ENCODE measurements at places on chromosomes 7 and 10.

DNA sequence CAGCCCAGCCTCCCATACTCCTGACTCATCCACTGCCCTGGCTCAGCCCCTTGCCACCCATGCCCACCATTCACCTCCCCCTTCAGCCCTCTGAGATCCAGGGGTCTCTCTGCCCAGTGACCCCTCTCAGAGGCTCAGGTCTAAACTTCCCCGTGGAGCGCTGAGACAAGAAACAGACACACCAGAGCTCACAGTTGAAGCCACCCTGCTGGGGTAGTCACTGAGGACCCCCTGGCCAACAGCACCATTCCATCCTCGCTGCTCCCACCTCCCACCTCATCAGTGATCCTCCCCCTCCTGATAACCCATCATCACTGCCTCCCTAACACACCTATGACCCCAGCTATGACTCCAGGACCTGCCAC lies 100.7 kb downstream of the GRID1 start:
- DNase-seq, result no peak

DNA sequence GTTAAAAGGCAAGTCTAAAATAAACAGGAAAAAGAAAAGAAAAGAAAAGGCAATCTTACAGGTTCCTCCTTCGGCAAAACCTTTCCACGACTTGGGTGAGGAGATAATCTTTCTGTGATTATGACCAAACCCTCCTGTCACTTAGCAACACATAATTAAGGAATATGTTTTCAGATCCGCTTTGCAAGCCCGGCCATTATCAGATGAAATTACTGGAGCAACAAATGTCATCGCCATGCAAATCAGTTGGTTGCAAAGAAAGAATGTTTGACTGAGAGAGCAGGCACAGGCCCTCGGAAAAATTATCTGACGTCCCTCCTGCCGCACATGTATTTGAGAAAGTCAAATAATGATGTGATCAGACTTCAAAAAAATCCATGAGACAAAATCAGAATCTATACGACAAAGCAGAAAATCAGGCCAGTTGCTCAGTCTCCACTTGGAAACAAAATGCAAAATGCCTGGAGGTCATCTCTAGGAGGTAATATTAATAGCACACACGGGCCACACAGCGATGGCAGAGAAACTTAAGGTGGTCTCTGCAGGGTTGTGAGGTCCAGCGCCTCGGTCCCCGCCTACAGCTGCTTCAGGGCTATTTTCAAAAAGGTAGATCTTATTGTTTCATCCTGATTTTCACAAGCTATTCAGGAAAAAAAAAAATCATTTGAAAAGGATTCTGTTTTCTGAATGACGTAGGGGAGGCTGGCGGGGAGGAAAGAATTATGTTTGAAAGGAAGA lies 82.7 kb downstream of the ZRANB1 start:
- DNase-seq, result no peak

DNA sequence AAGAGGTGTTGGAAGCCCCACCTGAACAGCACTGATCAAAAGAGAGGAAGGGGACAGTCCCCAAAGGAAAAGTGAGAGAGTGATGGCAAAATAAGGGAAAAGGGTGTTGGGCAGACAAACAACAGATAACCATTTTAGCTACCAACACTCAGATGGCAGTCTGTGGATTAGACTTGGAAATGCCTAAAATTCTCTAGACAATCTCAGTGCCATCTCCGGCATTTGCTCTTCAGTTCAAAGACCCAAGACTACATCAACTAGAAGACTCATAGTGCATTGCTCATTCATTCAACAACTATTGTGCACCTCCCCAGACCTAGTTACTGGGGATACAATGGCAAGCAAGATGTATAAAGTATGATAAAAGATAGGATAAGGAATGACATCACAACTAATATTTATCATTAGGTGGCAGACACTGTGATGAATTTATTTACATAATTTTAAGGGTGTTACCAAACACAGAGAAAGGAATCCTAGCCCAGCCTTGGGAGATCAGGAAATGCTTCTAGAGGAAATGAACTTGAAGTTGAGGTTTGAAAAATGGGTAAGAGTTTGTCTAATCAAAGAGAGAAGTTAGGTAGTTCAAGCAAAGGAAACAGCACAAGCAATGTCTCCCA lies 109.3 kb upstream of the ARID5B start:
- DNase-seq, result no peak

DNA sequence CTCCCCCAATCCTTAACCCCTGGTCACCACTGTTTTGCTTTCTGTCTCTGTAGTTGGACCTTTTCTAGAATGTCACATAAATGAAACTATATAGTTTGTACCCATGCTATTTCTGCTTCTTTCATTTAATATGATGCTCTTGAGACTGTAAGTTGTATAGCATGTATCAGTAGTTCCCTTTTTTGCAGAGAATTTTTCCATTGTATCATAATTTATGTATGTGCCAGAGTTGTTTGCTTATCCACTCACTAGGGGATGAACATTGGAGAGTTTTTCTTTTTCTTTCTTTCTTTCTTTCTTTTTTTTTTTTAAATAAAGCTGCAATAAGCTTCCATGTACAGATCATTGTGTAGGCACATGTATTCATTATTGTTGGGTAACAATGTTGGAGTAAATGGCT lies 544.8 kb downstream of the CNTNAP2 start:
- DNase-seq, result no peak

DNA sequence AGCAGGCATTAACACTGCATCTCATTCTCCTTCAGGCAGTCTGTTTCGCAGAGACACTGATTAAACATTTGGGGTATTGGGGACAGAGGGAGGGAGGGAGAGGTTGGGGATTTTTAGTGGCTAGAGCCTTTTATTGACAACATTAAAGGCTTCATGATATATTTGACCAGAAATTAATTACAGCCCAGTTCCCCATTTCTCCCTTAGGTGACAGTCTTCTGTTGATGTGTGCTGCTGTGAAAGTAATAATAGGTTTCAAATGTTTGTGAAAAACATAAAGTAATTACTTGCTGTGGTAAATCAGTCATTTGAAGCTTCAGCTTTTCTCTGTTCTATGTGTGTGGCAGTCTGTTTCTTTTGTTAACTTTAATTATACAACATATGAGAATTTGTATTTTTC lies 105.3 kb upstream of the LRGUK start:
- DNase-seq, result no peak

DNA sequence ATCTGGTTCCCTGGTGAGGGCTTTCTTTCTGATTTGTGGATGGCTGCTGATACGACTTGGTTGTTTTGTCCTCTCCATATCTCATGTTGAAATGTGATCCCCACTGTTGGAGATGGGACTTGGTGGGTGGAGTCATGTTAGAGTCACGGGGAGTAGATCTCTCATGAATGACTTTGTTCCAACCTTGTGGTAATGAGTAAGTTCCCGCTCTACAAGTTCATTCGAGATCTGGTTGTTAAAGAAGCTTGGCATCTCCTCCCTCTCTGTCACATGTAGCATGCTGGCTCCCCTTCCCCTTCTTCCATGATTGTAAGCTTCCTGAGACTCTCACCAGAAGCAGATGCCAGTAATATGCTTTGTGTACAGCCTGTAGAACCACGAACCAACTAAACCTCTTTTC lies 37.1 kb upstream of the NXPH1 start:
- DNase-seq, result no peak

DNA sequence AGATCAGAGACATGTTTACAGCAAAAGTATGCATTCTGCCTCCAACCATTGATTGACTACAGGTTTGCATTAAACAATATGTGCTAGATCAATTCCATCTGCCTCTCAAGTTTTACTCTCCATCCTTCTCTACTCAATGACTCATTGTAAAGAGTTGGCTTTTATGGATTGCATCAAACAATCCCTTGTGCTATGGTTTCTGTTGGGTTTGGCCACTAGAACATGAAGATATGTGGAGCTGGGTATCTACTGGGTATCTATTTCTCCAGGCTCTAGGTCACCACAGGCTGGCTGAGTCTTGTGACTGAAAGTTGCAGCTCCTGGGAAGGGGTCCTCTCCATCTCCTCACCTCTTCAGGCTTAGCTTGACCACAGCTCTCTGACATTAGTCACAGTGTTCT lies 204.7 kb downstream of the DGKI start:
- no peak for DNase-seq

DNA sequence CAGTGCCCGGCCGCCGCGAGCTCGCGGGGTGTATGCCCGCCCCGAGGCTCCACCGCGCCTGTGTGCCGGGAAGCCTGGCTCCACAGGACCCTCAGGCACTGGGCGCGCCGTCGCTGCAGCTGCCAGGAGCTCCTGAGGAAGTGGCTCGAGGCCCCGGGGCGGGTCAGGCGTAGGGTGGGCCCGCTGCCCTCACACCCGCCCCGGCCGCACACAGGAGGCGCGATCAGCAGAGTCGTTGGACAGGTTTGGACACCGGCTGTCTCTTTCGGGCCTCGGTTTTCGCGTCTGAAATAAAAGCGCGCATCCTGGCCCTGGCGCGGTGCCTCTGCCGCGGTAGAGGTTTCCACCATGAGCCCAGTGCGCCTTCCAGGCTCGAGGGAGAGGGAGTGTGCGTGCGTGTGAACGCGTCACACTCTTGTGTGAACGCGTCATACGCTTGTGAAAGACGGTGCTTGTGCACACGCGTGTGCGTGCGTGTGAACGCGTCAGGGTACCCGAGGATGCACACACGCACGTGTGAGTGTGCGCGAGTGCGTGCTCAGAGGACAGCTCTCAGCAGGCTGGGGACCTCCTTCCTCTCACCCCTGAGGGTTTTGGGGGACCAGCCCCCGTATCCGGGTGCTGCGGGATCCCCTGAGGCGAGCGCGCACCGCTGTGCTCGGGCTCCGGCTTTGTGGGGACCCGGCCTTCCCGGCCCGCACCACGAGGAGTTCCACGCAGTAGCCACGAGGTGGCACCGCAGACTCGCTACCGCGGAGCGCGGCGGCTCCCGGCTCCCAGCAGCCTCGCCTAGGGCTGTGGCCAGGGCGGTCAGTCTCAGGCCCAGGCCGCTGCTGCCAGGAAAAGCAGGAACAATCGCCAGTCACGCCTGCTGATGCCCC lies 83.8 kb downstream of the BMS1 start:
- DNase-seq, result peak; percentile 94

DNA sequence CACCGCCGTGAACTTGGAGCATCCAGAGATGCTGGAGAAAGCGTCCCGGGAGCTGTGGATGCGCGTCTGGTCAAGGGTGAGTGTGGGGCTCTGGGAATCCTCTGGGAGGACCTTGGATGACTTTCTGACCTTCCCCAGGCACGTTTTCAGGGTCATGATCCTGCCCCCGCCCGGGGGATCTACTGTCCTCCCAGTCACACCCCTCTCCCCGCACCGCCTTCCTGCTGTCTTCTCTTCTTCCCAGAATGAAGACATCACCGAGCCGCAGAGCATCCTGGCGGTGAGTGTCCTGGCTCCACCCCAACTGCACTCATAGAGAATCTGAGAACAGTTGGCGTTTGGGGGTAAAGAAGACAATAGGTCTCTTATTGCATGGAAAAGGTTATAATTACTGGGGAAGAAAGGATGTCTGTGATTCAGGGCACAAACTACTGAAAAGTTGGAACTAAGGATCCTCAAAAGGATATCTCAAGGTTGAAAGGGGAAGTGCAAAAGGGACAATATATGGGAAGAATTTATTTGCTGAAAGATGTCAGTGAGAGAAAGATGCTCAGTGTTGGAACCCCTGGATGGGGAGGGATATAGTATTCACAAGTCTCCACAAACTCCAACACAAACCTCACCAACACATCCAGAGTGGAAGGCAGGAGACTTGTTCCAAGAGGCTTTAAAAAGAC lies 1.9 kb downstream of the GSTK1 start:
- DNase-seq, result no peak

DNA sequence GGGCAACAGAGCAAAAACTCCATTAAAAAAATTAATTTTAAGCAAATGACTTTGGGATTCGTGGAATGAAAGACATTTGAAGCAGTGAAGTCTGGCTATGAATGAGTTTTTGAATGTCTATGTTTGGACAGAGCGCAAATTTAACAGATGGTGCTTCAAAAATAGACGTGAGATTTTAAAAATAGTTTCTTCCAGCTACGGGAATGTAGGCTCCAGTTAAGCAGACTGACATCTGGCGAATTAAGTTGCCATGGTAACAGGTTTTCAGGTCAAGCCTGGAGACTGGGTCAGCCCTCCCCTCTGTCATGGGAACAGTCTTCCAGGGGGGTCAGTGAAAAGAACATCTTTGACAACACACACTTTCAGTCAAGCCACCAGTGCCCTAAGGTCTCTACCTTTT lies 62.0 kb downstream of the MYOF start:
- DNase-seq, result no peak

DNA sequence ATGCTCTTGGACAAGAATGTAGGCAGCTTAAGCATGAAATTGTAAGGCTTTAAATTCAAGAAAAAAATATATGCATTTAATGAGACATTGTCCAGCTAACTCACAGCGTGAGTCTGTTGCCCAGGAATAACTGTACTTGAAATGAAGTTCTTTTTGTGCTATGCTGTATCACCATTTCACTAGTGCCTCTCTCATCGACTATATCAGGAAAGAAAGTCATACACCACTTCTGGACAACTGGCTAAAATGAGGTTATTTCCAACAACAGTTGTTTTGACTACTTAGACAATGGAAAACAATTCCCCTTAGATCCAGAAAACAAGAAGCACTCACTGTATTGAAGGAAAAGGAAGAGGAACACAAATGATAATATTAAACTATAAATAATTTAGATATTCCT lies 251.8 kb downstream of the CRPPA start:
- no peak for DNase-seq

DNA sequence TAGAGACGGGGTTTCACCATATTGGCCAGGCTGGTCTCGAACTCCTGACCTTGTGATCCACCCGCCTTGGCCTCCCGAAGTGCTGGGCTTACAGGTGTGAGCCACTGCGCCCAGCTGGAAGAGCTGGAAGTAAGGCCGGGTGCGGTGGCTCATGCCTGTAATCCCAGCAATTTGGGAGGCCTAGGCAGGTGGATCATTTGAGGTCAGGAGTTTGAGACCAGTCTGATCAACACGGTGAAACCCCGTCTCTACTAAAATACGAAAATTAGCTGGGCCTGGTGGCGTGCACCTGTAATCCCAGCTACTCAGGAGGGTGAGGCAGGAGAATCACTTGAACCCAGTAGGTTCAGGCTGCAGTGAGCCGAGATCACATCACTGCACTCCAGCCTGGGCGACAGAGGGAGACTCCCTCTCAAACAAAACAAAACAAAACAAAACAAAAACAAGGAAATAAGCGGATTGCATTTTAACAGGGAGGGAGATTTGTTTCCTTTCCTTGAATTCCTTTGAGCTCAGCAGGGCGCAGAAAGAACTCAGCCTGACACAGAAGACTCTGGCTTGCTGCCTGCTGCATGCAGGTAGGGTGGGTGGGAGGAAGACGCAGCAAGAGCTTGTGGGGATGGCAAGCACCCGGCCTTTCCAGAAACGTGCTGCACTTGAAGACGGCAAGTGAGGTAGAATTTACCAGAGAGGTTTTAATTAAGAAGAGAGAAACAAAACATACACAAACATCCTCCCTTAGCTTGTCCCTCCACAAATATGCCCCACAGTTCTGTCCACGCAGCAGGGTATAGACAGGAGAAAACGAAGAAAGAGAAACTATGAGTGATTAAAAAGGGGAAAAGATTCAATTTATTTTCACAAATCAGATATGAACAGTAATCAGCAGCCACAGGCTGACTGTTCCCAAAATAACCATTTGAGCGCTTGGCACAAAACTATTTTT lies 148.0 kb downstream of the RNF216 start:
- no peak for DNase-seq
